Cardiac septum (tissue), 1 donor: ENCODE measurements at places on chromosomes 11 and 22.

GRCh38 chr22:39960791-39961746 lies 872 bp downstream of the TMA7B start:
- DNase-seq = peak; percentile 84

GRCh38 chr22:50656122-50657070 lies 16.2 kb upstream of the SHANK3 start:
- DNase-seq = peak; percentile 73

- no peak for DNase-seq
These were observed 929.0 kb upstream of the FAT3 start for GRCh38 chr11:91295591-91295990.

DNA sequence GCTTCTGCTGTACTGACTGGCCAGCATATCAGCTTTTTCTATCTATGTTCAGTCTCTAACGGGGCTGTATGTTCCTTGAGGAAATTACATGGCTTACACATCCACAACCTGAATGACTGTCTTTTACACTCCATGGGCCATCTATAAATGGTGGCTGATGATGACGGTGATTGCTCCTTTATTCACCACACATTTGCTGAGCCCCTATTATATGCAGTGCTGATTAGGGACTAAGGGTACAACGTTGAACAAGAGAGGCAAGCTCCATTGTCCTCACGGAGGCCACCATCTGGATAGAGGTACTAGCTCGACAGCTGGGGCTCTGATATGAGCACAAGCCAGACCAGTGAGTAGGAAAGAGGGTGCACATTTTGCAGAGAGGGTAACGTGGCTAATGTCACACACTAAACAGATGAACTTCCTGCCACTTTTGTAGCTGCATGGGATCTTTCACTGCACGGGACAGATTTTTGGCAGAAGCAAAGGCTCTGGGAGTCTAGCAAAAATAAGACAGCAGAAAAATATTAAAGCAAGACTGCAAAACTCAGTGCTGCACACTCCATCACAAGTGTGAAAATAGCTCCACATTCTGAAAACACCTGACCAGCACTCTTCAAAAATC lies 30.6 kb downstream of the DRD2 start:
- no peak for DNase-seq

- no peak for DNase-seq
These were observed 404.3 kb upstream of the TENM4 start for GRCh38 chr11:79845002-79845709.

DNA sequence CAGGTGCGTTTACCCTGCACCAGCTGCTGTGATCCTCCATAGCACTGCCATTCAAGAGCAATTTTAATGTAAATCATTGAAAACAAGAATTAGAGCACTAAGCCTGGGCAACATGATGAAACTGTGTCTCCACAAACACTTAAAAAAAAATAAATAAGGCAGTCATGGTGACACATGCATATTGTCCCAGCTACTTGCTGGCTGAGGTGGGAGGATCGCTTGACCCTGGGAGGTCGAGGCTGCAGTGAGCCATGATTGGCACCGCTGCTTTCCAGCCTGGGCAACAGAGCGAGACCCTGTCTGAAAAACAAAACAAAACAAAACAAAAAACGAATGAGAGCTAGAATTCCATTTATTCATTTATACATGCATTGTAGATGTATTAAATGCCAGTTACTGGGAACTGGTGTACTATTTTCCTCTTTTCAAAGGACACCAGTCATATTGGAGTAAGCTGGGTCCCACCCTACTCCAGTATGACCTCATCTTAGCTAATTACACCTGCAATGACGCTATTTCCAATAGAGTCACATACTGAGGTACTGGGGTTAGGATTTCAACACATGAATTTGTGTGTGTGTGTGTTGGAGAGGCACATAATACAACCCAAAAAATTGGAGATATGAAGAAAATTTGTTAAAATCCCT lies 101.9 kb downstream of the MICAL2 start:
- DNase-seq = no peak

- no peak for DNase-seq
These were observed 33.4 kb downstream of the TMEM123 start for GRCh38 chr11:102419181-102419580.

DNA sequence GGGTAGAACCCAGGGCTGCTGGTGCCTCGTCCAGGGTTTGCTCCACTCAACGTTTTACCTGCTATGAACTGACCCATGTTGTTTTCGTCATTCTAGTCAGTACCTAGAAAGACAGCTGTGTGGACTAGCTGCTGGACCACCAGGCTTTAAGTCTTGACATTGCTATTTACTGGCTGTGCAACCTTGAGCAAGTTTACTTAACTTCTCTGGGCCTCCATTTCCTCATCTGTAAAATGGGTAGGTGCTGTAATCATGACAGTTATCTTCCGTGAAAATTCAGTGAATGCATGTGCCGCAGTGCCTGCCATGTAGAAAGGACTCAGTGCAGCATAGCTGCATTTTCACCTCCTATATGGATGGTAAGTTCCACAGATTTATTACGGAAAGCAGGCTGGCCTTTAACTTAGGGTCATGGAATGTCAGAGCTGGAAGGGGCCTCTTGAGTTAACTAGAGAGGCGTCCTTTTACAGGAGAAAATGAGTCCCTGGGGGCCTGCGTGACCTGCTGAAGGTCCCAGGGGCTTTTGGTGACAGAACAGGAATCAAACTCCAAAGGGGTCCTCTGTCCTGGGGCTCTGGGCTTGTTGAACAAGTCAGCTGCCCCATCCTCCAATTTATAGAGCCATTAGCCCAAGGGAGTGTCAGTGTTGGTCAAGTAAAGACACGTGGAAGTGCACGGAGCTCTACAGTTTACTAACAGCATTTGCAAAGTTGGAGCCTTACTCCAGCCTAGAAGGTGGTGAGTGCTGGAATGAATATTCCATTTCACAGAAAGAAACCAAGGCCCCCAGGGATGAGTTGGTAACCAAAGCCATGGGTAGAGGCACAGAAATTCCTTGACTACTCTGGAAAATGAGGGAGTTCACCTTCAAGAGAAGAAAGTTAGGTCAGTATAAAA lies 12.0 kb upstream of the MALAT1 start:
- no peak for DNase-seq

GRCh38 chr11:61278001-61278470 lies 17.1 kb downstream of the VWCE start:
- DNase-seq = no peak

DNA sequence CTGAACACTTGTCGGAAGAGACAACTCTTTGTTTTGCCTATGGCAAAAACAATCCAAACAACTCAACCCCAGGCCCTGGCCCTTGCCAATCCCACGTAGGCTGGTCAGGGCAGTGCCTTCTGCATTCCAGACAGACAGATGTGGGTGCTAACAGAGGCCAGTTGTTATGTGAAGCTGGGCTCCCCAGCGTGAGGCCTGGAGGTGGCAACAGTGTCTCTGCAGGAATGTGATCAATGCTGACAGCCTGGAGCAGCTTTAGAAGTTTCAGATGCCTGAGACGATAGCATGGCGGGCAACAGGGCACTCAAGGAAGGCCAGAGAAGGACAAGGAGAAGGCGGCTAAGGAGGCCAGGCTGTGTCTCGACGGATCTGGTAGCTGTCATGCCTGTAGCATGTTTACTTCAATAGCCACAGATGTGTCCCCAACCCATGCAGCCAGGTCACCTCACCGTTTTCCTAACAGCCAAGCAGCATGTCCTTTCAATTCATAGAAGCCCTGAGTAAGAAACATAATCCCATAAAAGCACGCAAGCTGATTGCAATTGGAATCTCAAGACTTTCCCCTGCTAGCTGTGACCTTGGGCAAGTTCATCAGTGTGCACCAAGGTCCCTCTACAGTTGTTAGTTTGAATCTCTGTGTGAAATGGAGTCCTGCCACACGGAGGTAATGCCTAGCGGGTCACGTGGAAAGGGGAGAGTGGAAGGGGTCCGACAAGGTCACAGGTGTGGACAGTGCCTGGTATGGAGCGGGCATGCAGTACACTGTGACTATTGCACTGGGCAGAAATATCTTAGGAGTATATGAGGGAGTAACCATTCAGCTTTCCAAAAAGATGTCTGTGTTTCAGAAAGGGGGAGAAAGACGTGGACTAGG lies 14.2 kb upstream of the PPM1F start:
- DNase-seq = no peak

DNA sequence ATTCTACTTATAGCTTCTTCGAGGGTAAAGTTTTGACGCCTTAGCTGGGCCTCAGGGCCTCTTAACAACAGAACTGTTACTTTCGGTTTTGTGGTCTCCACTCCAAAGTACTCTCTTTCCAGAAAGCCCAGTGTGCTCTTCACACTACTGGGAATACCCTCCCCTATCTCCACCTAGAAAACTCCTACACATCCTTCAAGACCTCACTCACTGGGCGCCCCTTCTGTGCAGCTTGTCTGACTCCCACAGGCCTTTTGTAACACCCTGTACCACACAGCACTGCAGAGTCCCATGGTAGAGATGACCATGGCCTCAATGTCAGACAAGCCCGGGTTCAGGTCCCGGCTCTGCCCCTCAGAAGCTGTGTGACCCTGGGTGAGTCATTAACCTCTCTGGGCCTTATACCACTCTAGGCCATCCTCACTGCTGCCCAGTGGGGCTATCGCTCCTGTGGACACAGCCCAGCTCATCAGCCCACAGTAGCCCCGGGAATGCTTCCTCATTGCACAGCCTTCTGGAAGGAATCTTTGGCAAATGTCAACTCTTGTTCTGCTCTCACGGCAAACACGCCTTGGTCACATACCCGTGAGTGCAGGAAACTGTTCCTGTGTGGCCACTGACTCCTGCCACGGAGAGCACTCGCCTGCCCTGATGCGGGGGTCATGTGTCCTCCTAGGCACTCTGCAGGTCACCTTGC lies 51.4 kb downstream of the SHISAL1 start:
- DNase-seq = peak; percentile 51

DNA sequence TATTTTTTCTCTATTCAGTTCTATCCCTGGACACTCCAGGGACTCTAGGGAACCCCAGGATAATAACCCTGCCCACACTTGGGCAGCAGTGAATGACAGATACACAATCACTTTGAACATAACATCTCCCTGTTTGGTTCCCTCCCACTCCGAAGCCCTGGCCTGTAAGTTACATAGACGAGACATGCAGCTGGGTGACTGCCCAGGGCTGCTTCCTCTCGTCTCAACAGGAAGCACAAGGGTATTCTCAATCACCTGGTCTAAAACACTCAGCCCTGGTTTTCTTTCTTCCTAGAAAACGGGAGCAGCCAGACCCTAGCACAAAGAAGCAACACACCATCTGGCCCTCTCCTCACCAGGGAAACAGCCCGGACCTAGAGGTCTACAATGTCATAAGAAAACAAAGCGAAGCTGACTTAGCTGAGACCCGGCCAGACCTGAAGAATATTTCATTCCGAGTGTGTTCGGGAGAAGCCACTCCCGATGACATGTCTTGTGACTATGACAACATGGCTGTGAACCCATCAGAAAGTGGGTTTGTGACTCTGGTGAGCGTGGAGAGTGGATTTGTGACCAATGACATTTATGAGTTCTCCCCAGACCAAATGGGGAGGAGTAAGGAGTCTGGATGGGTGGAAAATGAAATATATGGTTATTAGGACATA lies 19.4 kb downstream of the LAYN start:
- DNase-seq = no peak

- DNase-seq = no peak
These were observed 104.1 kb downstream of the DDX10 start for GRCh38 chr11:108768964-108769363.

DNA sequence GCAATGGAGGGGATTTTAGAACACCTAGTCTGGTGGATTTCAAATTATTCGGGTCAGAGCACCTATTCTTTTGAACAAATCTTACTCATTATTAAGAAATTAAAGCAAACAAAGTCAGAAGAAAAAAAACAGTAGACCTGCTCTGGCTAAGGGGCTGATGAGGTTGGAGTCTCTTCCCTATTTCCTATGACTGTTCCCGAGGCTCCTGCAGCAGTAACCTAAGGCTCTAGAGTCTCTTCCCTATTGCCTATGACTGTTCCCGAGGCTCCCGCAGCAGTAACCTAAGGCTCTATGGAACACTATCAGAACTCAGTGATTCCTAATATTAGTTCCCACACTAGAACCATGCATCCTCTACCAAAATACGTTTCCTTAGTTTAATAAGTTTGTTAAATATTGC lies 607.9 kb downstream of the NTM start:
- no peak for DNase-seq

- no peak for DNase-seq
These were observed 9.6 kb downstream of the RAG1 start for GRCh38 chr11:36577373-36577772.

DNA sequence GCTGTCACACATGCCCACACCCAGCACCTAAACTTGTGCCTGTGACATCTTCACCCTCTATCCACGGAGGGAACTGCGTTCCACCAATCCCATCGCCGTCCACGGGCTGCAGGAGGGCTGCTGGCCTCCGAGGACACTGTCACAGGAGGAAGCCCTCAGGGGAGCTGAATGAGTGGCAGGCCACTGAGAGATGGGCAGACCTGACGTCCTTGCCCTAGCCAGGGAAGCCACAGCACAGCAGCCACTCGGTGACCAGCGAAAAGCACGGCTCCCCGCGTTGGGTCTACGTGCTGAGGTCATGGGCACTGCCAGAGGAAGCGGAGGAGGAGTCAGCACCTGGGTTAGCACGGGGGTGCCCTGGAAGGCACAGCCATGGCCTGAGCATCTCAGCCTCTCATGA lies 50.5 kb downstream of the IGSF9B start:
- DNase-seq = peak; percentile 69

- DNase-seq = no peak
These were observed 83.8 kb downstream of the ME3 start for GRCh38 chr11:86588566-86589090.

GRCh38 chr11:48062649-48063048 lies 82.3 kb downstream of the PTPRJ start:
- DNase-seq = no peak

DNA sequence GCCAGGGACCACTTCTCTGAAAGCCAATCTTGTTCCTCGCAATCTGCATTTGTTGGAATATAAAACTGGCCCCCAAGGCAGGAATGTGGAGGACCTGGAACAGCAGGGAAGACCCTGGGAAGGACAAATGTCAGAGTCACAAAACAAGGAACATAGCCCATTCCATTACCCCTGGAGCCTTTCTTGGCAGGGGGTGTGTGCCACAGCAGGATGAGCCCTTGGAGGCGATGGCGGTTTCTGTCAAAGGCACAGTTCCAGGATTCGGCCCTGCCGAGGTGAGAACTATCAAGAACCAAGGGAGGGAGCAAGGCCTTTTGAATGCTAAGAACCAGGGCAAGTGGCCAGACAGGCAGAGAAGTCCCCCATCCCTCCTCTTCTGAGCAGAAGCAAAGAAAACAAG lies 204.3 kb downstream of the TRIM29 start:
- DNase-seq = no peak

- DNase-seq = peak; percentile 79
These were observed 52.8 kb upstream of the TENM4 start for GRCh38 chr11:79493555-79494171.

- no peak for DNase-seq
These were observed 107.7 kb upstream of the PLET1 start for GRCh38 chr11:112368381-112368780.

DNA sequence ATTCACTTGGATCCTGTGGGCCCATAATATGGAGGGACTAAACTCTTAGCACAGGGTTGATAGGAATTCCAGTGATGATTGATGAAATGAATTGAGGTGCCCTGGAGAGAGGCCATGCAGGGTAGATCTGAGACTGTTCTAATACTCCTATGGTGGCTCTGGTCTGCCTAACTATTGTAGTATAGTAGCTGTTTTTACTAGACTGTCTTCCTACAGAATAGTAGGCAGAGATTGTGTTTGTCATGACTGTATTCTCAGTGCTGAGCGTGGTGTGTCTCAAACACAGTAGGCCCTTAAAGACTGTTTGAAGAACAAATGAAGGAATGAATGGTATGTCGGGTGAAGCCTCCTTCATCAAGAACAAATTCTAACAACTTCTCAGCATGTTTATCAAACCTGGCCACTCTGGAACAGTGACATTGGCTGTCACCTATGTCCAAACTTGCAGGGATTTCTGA lies 107.0 kb upstream of the SESN3 start:
- no peak for DNase-seq
